ENCODE measurements at places on chromosomes 4 and X.

DNA sequence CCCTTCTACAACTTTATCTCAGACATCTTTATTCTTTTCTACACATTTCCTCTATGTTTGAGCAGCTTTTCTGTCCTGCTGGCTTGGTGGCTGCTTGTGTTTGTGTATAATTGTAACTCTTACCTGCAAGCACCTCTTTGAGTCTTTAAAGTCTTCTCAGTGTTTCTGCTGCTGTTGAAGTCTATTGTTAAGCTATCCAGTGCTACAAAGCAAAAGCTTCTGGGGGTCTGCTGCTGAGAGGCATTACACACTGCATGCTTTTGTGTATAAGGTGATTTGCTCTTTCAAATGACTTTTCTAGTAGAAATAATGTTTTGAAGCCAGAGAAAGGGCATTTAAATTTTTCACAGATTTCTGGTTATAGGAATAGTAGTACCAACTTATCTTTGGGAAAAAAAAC lies 241.8 kb downstream of the DTHD1 start:
- no peak for DNase-seq

GRCh38 chrX:2635342-2635741 lies 55.8 kb upstream of the CD99 start:
- no peak for DNase-seq

DNA sequence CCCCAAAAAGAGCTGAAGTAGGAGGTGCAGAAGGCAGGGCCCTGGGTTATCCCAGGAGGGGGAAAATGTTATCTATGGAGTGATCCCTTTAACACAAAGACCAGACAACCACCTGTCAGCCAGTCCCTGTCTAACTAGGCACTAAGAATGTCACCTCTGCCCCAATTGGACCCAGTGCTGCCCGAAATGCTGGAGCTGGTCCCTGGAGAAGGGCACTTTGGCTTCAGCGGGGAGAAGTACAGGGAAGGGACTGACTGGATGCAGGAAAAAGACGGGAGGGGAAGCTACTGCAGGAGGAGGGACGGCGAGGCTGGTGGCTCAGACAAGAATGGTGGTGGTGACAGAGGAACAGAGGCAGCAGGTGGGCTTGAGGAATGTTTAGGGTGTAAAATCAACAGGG lies 17.3 kb downstream of the PHKA2 start:
- DNase-seq, result no peak

DNA sequence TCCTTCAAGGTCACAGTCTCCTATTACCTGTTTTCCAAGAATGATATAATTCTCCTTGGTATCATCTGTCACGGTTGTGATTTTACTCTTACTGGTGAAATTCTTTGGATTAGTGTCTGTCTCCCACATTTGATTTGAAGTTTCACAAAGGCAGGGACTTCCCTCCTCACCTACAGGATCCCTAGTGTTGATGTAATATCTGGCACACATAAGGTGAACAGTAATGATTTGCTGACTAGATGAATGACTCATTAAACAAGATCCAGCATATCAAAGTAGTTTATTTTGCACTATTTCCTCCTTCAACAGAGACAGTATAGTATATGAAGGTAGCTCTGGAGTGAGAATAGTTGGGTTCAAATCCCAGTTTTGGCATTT lies 135.3 kb upstream of the IL1RAPL2 start:
- DNase-seq, result no peak

DNA sequence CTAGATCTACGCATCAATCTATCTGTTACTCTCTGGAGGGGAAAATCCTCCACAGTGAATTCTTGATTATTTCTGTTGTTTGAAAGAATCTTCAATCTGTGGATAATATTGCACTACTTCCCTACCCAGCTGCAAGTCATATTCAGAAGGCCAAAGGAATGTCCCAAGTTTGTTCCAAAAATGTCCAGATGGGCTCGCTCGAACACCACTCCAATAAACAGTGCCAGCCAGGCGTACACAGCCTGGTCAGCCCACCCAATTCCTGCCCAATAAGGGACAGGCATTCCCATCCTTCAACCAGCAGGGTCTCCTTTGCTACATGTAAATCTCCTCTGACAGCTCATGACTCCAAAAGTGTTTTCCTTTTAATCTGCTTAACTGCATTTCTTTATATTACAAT lies 80.7 kb upstream of the GPM6B start:
- DNase-seq, result no peak
